ENCODE measurements at places on chromosomes 4 and X.
A peak's percentile ranks its signal among the peaks of the same experiment; 100 is the strongest.

DNA sequence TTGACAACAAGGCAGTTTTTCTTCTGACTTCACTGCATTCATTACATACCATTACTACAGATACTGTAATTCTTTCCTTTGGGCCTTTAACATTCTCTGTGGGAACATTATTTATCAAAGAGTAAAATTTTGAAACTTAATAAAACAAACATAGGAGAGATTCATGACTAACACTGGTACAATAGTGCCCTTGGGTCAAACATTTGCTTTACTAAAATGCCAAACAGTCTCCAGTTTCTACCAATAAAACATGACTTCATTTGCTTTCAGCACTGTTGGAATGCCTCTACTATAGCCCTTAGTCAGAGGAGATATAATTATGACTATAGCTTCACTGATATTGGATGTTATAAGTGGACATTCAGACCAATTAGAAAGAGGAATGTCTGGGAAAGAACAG lies 481.5 kb downstream of the PACRGL start:
- no peaks in the 10 kb centered on the region for H3K27me3 ChIP-seq
- H3K4me1 ChIP-seq, result no peaks in the 10 kb centered on the region
- DNase-seq, result no peak
- H3K4me3 ChIP-seq, result no peak overlapping the region

DNA sequence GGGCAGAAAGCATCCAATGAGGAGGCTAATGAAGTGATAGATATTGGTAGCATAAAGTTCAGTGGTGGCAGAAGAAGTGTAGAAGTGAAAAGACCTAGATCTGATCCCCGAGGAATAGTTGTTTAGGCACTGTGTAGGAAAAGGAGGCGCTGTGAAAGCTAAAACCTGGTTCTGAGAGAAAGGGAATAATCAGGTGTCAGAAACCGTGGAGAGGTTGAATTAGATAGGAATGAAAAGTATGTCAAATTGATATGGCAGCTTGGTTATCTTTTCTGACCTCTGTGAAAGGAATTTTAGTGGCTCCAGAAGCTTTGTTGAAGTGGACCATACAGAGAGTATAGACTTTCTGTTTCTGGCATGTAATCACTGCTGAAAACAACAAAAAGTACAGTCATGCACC lies 30.8 kb upstream of the CCDC160 start:
- no peaks in the 10 kb centered on the region for H3K36me3 ChIP-seq
- no peak for DNase-seq
- no peak overlapping the region for H3K4me3 ChIP-seq
- H3K4me1 ChIP-seq, result no peaks in the 10 kb centered on the region

GRCh38 chr4:150135134-150135772 lies 57.0 kb downstream of the DCLK2 start:
- DNase-seq, result peak; percentile 4
- no peak overlapping the region for H3K27ac ChIP-seq
- no peaks in the 10 kb centered on the region for H3K4me1 ChIP-seq
- no peaks in the 10 kb centered on the region for H3K36me3 ChIP-seq
- no peaks in the 10 kb centered on the region for H3K27me3 ChIP-seq

- no peaks in the 10 kb centered on the region for H3K36me3 ChIP-seq
- no peak overlapping the region for H3K4me3 ChIP-seq
- no peak for DNase-seq
- H3K27me3 ChIP-seq, result no peaks in the 10 kb centered on the region
These were observed 11.6 kb upstream of the H2AZ1 start for GRCh38 chr4:99961711-99962110.

DNA sequence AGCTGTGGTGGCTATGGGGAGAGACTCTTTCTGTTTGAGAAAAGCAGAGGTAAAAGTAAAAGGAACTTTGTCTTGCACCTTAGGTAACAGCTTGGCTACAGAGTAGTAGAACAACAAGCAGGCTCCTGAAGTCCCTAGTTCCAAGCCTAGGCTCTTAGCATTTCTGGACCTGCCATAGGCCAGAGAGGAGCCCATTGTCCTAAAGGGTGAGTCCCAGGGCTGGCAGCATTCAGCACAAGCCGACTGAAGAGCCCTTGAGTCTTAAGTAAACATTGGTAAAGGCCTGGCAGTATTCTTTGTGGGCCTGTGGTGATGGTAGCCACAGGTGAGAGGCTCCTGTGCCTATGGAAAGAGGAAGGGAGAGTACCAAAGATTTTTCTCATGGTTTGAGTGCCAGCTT lies 38.2 kb downstream of the CSN3 start:
- no peak overlapping the region for H3K4me3 ChIP-seq
- H3K4me1 ChIP-seq, result no peaks in the 10 kb centered on the region
- H3K27me3 ChIP-seq, result no peaks in the 10 kb centered on the region
- no peak for DNase-seq
- no peaks in the 10 kb centered on the region for H3K36me3 ChIP-seq
- H3K27ac ChIP-seq, result no peak overlapping the region

DNA sequence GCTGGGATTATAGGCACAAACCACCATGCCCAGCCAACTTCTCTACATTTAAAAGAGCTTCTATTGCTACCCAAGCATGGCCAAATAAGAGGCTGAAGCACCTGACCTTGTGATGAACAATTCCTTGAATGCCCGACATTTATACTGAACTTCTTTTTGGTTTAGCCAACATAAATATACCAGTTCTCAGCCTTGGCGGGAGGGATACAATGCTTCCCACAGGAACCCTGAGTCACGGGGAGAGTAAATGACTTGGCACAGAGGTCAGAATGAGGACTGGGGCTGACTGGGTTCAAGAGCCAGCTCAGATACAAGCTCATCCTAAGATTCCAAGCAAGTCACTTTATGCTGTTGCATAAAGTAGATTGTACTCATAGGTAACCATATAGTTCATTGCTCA lies 6.1 kb downstream of the HOPX start:
- no peak for DNase-seq
- H3K27me3 ChIP-seq, result no peaks in the 10 kb centered on the region
- no peaks in the 10 kb centered on the region for H3K4me1 ChIP-seq
- H3K27ac ChIP-seq, result no peak overlapping the region
- no peak overlapping the region for H3K4me3 ChIP-seq
- no peaks in the 10 kb centered on the region for H3K36me3 ChIP-seq

DNA sequence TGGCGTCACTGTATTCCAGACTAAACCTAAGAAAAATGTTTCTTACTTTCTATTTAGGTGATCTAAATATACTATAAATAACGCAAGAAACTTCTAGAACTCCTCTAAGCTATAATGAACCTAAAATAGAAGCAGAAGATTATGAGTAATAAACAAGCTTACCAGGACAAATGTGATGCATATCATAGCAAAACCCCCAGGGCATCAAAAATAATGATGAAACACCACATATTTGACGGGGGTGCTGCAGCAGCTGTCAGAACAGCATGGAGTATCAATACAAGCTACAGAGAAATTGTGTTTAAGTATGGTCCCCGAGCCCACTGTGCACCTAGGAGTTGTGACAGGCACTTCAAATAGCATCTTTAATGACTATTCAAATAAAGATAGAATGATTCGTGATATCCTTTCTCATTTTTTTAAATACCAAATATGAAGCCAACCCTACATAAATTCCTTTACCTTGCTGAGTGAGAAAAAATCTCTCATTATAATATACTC lies 337.3 kb downstream of the CENPC start:
- H3K27ac ChIP-seq, result no peak overlapping the region
- H3K27me3 ChIP-seq, result no peaks in the 10 kb centered on the region
- peaks cover 20% of the 10 kb centered on the region for H3K4me1 ChIP-seq
- DNase-seq, result no peak
- H3K4me3 ChIP-seq, result no peak overlapping the region

DNA sequence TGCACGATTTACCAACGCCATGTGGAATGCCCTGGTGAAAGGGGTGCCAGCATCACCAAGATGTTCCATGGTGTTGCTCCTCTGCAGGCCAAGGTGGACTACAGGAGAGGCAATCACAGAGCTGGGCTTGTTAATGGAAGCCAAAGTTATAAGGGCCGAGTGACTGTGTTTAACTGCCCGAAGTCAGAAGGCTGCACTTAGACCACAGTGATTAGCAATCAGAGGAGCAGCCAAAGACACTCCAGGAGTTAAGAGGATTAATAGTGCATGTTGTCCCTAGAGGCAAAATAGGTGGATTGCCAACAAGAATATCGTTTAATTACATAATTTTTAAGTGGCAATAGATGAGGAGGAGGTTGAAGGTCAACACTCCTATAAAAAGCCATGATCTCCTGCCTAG lies 22.8 kb upstream of the SLC25A43 start:
- no peaks in the 10 kb centered on the region for H3K27me3 ChIP-seq

GRCh38 chrX:137743414-137743813 lies 177.5 kb downstream of the ZIC3 start:
- H3K36me3 ChIP-seq, result no peaks in the 10 kb centered on the region
- H3K27me3 ChIP-seq, result no peaks in the 10 kb centered on the region
- no peaks in the 10 kb centered on the region for H3K4me1 ChIP-seq
- no peak overlapping the region for H3K4me3 ChIP-seq
- H3K27ac ChIP-seq, result no peak overlapping the region

GRCh38 chrX:48025561-48025960 lies 18.8 kb downstream of the SPACA5 start:
- no peak overlapping the region for H3K4me3 ChIP-seq
- peaks cover 2% of the 10 kb centered on the region for H3K4me1 ChIP-seq
- no peaks in the 10 kb centered on the region for H3K36me3 ChIP-seq
- DNase-seq, result peak; percentile 72

DNA sequence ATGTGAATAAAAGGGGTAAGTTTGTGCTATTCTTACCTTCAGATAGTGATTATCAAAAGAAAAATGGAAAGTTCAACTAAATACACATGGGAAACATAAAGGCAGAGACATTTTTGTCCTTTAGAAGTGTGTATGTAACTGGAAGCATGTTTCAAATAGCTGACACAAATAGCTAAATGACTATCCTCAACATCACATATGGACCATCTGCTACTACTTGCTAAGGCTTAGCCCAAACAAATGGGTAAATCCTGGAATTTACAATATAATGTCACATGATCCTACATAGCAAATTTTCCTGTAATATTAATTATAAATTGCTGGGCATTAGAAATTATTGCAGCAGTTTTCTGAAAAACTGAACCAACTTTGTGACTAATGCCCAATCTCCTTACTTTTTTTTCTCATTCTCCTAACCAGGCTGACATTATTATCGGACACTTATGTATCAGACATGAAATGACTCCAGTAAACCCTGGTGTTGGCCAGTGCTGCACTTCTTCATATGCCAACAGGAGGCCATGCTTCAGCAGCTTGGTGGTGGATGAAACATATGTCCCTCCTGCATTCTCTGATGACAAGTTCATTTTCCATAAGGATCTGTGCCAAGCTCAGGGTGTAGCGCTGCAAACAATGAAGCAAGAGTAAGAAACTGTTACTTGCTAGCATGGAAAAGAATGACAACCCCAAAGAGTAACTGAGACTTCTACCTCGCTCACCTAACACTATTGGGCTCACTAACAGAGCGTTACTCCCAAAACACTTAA lies 16.1 kb downstream of the AFP start:
- H3K4me1 ChIP-seq, result no peaks in the 10 kb centered on the region
- no peaks in the 10 kb centered on the region for H3K36me3 ChIP-seq
- no peaks in the 10 kb centered on the region for H3K27me3 ChIP-seq
- DNase-seq, result no peak

DNA sequence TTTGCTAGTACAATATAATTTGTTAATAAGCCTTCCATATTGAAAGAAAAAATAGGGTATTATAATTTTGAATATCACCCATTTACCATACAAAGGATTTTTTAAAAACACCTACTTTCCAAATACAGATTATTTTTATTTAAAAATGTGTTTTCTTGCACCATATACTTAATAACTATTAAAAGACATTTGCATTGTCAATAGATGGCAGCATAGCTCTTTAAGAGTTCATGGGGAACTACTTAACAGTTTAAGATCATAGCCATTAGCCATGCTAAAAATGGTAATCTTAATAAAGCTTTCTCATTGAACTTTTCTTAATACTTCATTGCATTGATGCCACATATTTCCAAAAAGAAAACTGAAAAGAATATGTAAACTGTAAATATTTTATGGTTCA lies 1995.9 kb downstream of the C4orf33 start:
- no peak overlapping the region for H3K27ac ChIP-seq
- no peaks in the 10 kb centered on the region for H3K36me3 ChIP-seq
- no peaks in the 10 kb centered on the region for H3K4me1 ChIP-seq
- no peaks in the 10 kb centered on the region for H3K27me3 ChIP-seq

GRCh38 chr4:118765399-118765798 lies 70.5 kb downstream of the SEC24D start:
- H3K27ac ChIP-seq, result no peak overlapping the region
- peaks cover 24% of the 10 kb centered on the region for H3K36me3 ChIP-seq
- DNase-seq, result peak; percentile 16
- no peak overlapping the region for H3K4me3 ChIP-seq
- no peaks in the 10 kb centered on the region for H3K4me1 ChIP-seq
- no peaks in the 10 kb centered on the region for H3K27me3 ChIP-seq

GRCh38 chrX:39739585-39739984 lies 358.2 kb downstream of the BCOR start:
- no peaks in the 10 kb centered on the region for H3K36me3 ChIP-seq
- no peaks in the 10 kb centered on the region for H3K4me1 ChIP-seq
- H3K27ac ChIP-seq, result no peak overlapping the region
- no peak for DNase-seq
- no peak overlapping the region for H3K4me3 ChIP-seq

DNA sequence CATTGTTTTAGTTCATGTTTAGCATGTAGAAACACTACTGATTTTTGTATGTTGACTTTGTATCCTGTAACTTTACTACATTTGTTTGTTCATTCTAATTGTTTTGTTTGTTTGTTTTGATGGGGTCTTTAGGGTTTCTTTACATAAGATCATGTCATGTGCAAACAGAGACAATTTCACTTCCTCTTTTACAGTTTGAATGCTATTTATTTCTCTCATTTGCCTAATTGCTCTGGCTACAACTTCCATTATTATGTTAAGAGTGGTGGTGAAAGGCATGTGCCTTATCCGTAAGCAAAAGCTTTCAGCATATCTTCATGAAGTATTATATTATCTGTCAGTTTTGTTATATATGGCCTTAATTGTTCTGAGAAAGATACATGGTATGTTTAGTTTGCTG lies 571.1 kb downstream of the PCDH7 start:
- H3K27me3 ChIP-seq, result no peaks in the 10 kb centered on the region
- H3K4me3 ChIP-seq, result no peak overlapping the region
- DNase-seq, result no peak
- H3K27ac ChIP-seq, result no peak overlapping the region

- no peak for DNase-seq
- no peaks in the 10 kb centered on the region for H3K27me3 ChIP-seq
- H3K4me3 ChIP-seq, result no peak overlapping the region
- H3K27ac ChIP-seq, result no peak overlapping the region
- H3K36me3 ChIP-seq, result no peaks in the 10 kb centered on the region
- H3K4me1 ChIP-seq, result peaks cover 23% of the 10 kb centered on the region
These were observed 29.9 kb upstream of the TET2 start for GRCh38 chr4:105116616-105117319.
